CD4-positive, alpha-beta T cell treated with Interleukin-15 for 1 hour (primary cell): ENCODE measurements at places on chromosomes 7 and 10.

- DNase-seq, result no peak
Observed at GRCh38 chr10:64175271-64175962, 654.2 kb downstream of the REEP3 start.

DNA sequence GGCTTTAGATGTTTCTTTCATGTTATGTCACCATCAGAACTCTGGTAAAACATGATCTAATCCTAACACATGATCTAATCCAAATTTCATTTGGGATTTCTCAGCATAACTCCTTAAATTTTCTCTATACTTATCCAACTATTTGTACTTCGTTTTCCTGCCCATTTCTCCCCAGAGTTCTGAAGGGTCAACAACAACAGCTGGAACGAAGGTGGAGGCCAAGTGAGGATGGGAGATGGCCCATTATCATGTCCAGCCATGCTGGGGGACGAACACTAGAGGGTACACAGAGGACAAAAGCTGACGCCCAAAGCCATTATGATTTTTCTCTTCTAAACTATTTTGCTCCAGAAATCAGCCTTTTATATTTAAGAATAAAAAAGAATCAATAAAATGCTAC is 185.4 kb downstream of the DOCK4 start:
- DNase-seq, result no peak

GRCh38 chr10:128537834-128538330 is 411.7 kb upstream of the MKI67 start:
- no peak for DNase-seq

GRCh38 chr7:55165176-55165861 is 146.5 kb downstream of the EGFR start:
- DNase-seq, result no peak

- no peak for DNase-seq
Observed at GRCh38 chr7:52569151-52569550, 466.3 kb upstream of the POM121L12 start.

GRCh38 chr7:31432836-31433340 is 81.0 kb upstream of the ITPRID1 start:
- no peak for DNase-seq

- DNase-seq, result no peak
Observed at GRCh38 chr10:3619241-3619640, 165.8 kb downstream of the KLF6 start.

DNA sequence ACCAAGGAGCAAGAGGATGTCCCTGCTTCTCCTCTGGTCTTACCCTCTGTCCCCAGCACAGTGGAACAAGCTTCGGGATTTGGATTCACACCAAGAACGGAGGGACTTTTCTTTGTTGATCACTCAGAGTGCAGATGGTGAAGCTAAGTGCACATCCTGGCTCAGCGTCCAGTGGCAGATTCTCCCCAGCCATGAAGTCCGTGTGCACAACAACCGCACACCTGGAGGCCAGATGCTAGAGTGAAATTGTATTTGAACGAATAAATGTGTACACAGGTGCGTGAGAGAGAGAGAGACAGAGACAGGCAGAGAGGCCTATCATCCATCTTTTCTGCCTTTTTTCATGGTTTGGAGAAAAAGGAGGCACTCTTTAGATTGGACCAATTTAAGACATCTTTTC is 31.5 kb downstream of the ASB13 start:
- no peak for DNase-seq

DNA sequence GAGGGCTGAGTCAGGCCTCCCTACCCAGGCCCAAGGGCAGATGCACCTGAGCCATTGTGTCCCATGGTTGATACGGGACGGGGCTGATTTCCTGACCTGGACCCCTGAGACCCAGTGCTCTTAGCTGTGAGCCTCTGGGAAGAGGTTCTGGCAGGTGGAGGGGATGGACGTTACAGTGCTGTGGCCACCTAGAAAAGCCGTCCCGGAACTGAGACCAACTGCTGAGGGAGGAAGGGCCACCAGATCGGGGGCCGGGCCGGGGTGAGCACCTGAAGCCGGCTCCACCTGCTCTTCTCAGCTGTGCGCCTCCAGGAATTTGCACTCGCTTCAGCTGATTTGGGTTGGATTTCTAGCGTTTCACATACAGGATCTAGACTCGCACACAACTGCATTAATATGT is 35.4 kb downstream of the CHST12 start:
- no peak for DNase-seq

DNA sequence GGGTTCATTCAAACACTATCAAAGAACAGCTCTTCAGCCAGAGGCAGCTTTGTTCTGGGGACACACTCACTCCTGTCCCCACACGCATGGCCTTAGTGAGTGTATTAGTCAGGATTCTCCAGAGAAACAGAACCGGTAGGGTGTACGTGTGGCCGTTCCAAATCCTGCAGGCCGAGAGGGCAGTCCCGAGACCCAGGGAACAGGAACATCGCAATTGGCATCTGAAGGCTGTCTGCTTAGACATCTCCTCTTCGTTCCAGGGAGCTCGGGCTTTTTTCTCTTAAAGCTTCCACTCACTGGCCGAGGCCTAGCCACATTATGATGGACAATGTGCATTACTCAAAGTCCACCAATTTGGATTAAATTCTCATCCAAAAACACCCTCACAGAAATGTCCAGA is 523.3 kb downstream of the GLRX3 start:
- DNase-seq, result no peak

- DNase-seq, result no peak
Observed at GRCh38 chr7:36690514-36691187, 33.6 kb downstream of the AOAH start.

- no peak for DNase-seq
Observed at GRCh38 chr10:14153570-14154055, 177.1 kb downstream of the FRMD4A start.

GRCh38 chr10:75935650-75936400 is 504.4 kb downstream of the LRMDA start:
- no peak for DNase-seq

DNA sequence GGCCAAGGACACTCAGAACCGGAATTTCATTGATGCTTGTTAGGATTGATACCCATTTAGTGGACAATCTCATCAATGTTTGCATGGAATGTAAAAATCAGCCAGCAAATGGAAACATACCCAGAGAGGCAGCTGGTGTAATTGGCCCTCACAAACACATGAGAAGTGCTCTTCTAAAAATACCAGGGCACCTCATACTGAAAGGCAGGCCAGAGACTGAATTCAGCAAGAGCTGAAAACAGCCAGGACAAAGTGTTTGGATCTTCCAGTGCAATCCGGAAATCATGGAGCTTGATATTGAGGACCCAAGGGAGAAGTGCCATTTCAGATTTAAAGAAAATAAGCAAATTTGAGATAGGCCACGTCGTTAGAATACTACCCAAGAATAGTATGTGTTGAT is 498.6 kb downstream of the GALNT17 start:
- no peak for DNase-seq

GRCh38 chr7:128944487-128945236 is 6.9 kb downstream of the IRF5 start:
- no peak for DNase-seq

DNA sequence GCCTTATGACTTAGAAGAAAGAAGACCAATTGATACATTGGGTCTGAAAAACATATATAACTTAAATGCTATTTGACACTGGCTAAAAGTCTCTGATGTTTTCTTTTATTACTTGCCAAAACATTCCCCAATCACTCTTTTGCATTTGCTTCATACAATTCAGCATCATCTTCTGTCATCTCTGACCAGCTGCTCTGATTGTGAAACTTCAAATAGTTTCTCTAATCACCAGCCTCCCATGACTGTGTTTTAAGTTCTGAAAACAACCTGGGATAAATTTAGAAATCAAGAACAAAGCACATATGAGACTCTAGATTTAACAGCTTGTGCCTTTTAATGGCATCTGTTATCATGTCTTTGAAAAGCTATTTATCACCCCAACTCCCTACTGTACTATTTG is 208.4 kb upstream of the KCND2 start:
- no peak for DNase-seq

DNA sequence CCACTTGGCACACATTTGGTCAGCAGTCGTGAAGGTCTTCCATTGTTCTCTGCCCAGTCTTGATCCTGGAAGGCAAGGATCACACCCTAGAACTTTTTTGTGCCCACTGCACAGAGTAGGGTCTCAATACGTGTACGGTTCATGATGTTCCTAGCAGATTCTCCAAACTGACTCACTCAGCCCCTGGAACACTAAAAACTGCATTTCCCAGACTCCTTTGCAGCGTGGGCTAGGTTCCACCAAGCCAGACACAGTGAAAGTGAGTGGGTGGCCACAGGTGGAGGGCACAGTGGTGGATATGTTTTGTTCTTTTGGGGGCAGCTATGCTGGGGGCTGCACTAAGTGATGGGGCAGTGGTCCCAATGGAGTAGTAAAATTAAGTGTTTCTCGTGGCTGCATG is 1.5 kb upstream of the LHPP start:
- DNase-seq, result no peak

DNA sequence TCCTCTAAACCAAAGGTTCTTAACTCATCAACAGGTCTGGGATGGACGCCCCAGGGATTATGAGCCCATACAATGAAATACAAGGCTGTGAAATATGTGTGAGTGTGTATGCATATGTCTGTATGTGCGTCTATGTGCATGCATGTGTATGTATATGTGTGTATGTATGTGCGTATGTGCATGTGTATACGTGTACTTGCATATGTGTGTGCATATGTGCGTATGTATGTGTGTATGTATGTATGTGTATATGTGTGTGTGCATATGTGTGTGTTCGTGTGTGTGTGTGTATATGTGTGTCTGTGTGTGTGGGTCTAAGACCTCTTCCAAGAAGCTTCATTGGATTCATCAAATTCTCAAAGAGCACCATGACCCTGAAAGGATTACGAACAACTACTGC is 112.3 kb downstream of the SFMBT2 start:
- no peak for DNase-seq

DNA sequence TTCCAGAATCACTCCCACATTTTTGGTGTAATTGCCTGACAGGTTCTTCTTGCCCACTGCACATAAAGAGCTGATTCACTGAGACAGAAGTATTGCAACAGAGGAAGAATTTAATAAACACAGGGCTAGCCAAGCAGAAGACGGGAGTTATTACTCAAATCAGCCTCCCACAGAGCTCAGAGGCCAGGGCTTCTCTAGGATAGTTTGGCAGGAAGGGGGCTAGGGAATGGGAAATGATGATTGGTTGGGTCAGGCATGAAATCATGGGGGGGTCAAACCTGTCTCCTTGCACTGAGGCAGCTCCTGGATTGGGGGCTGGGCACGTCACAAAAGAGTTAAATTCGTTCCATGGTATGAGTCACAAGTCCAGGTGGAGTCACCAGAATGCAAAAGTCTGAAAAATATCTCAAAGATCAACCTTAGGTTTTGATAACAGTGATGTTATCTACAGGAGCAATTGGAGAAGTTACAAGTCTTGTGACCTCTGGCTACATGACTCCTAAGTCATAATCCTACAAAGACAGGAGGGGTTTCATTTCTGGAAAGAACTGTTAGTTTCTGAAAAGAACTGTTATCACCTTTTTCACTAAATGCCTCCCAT is 30.2 kb upstream of the ERCC6 start:
- DNase-seq, result no peak

DNA sequence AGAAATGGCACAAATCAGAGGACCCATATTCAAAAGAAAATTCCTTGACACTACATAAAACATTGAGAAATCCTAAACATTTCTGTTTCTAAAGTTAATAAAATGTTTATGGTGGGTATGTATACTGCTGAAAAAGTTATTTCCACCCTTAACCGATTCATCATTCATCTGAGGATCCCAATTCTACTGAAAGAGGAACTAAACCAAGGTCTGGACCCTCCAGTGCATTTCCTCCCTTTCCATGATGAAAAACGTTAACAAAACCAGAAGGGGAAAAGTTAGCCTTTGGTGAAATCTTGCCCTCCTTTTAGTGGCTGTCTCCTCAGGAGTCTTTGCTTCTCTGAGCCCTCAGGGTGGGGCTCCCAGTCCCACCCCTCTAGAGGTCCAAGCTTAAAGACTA is 144.5 kb upstream of the ASAH2 start:
- DNase-seq, result no peak

DNA sequence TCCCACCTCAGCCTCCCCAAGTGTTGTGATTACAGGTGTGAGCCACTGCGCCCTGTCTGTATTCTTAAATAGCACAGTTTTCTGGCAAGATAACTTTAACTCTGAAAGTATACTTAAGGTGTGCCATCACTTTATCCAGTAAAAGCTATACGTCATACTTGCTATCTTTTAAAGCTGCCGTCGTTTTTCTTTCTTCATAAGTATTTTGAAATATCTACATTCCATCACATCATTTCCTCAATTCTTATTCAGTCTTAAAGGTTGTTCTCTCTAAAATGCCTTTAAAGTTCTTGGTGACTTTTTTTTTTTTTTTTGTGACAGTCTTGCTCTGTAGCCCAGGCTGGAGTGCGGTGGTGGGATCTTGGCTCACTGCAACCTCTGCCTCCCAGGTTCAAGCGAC is 34.7 kb downstream of the PTPN12 start:
- no peak for DNase-seq

DNA sequence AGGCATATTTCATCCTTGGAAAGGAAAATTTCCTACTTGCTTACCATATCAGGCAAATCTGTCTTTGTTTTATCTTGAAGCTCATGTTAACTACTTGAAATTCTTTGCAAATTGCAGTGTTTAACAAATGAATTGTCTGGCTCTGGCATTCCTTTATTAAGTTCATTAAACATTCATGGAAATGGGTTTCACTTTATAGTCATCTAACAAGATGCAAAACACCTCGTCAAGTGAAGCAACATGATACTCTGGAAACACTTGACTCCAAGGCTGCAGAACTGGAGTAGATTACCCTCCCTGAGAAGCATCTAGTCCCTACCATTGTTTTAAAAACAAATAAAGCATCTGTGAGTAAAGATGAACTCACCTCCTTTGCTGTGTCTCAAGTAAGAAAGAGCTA is 1086.9 kb downstream of the NRG3 start:
- no peak for DNase-seq

DNA sequence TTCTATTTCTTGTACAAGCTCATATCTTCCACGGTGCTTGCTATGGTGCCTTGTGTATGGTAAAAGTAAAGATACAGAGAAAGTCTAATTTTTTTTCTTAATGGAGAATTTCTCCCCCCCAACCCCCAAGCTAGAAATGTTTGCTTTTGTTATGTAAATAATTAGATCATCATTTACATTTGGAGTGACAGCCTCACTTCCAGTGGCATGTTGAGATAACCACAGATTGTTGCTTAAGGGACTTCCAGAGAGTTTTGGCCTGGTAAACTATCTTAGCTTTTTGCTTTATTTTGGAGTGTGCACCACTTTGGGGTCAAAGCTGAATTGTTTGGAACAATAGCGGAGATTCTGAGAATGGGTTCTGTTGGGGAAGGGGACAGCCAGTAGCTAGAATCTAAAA is 129.7 kb downstream of the ZNF365 start:
- no peak for DNase-seq

GRCh38 chr10:115157357-115157756 is 64.2 kb downstream of the ATRNL1 start:
- no peak for DNase-seq

GRCh38 chr7:128347647-128348097 is 4.0 kb upstream of the RBM28 start:
- DNase-seq, result no peak
